Frontal cortex (tissue), 4 donors: ENCODE measurements at places on chromosomes 1 and 21. TPM values are rescaled to one million over a fixed set of nuclear protein-coding genes. Genes with fewer than 3 reads are reported as not detected.
A peak's percentile ranks its signal among the peaks of the same experiment; 100 is the strongest.

GRCh38 chr1:199243423-199244061 is 604.7 kb downstream of the PTPRC start:
- peak; percentile 8 for DNase-seq

- DNase-seq: no peak
Observed at GRCh38 chr1:234692966-234693580, 83.1 kb upstream of the IRF2BP2 start.

DNA sequence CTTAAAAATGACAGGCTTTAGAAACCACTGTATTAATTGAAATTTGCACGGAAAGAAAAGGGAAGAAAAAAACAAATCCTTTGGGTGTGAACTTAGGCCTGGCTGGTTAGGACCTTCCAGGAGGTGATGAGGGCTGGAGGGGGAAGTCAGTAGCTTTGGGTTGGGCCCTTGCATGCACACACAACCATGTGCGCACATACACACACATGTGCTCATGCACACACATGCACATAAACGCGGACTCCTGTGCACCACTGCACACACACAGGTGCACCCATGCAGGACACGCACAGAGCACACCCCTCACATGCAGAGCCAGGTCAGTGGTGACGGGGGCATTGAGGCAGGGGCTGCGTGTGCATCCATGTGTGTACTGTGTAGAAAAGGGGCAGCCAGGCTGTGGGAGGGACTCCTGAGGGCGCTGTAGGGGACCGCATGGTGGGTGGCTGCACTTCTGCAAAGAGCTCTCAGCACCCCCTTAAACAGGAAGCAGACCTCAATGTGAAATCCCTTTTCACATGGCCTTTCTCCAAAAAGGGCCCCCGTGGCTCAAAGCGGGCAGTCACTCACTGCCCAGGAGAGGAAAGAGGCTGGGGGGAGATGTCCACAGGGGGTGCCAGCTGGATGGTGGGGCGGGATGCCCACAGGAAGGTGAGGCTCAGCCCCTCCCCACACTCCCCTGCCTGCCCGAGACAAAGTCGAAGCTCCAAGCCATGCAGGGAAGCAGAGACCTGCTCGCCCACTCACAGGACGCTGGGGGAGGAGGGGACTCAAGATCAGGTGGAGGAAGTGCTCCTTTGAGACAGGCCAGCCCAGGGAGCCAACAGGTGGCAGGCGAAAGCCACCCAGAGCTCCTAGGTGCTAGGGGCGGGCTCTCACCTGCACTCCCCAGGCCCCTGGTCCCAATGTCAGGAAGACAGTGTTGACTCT is 95.2 kb downstream of the ITPKB start:
- no peak for DNase-seq

Gene OLFML3
- 17.5 TPM for total RNA-seq

- no peak for DNase-seq
Observed at GRCh38 chr1:112436384-112437156, 40.6 kb downstream of the CTTNBP2NL start.

Gene KIF21B
- 127 TPM for total RNA-seq

Gene LRRC39
- 9.0 TPM for total RNA-seq

Gene MNDA
- total RNA-seq: 2.0 TPM

Gene RNF186
- total RNA-seq: not detected

- DNase-seq: no peak
Observed at GRCh38 chr1:33473900-33474299, 1.5 kb downstream of the ZSCAN20 start.

Gene AIRE
- 0.41 TPM for total RNA-seq

Gene YOD1
- total RNA-seq: 20.8 TPM

Gene LCE1D
- not detected for total RNA-seq

Gene TDRD5
- 2.9 TPM for total RNA-seq

Gene KCNJ6
- total RNA-seq: 7.7 TPM

Gene OR10J5
- total RNA-seq: not detected

Gene SPRR2B
- total RNA-seq: not detected

Gene TXNIP
- 125 TPM for total RNA-seq
